ENCODE measurements at places on chromosomes 13 and 19.

- peak; percentile 97 for DNase-seq
These were observed 182.7 kb upstream of the TSC22D1 start for GRCh38 chr13:44758630-44759383.

DNA sequence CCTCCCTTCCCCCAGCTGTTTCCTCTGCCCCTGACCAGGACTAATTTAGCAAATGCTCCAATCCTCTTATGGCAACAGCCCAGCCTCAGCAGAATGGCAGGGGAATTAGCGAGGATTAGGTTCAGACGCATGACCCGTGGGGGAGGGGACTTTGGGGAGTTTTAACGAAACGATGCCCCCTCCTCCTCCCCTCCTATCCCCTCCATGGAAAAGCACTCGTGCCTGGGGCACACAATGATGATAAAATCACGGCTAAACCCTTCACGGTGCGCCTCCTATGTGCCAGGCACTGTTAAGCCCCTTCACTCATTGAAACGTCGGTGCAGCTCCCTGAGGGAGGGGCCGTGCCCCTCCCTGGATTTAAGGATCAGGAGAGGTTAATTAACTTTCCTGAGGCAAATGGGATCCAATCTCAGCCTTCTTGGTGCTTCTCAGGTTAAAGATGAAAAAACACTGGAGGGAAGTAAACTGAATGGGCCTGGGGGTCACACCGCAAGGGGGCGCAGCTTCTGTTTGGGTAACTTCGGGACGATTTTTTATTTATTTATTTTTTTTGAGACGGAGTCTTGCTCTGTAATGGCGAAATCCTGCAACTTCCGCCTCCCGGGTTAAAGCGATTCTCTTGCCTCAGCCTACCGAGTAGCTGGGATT lies 10.1 kb upstream of the TPRX2 start:
- DNase-seq: no peak

DNA sequence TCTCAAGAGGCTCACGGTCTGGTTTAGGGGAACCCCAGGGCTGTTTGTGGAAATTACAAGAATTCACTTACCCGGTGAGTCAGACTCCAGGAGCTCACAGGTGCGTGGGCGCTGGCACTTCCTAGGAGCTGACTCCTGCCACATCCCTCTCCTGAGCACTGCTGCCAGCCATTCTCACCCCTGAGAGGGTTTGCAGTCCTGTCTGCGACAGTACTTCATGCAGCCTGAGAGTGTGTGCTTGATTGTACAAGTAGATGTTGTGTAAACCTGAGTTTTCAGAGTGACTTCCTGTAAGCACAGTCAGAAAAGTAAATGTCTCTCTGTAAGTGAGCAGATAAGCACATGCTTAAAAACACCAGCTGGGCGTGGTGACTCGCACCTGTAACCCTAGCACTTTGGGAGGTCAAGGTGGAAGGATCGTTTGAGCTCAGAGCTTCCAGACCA lies 8.1 kb downstream of the MRPL4 start:
- no peak for DNase-seq

GRCh38 chr19:36420961-36421748 lies 2.7 kb upstream of the ZFP82 start:
- no peak for DNase-seq

GRCh38 chr13:58908019-58908679 lies 1255.6 kb downstream of the DIAPH3 start:
- no peak for DNase-seq

- DNase-seq: no peak
These were observed 12.7 kb upstream of the KIR2DL4 start for GRCh38 chr19:54790711-54791110.

- no peak for DNase-seq
These were observed at the start of gene ARHGEF1 for GRCh38 chr19:41882568-41883462. TSS of gene ARHGEF1 (plus strand) at chr19:41883184. CDS start at chr19:41888083, 4,899 bp downstream.

DNA sequence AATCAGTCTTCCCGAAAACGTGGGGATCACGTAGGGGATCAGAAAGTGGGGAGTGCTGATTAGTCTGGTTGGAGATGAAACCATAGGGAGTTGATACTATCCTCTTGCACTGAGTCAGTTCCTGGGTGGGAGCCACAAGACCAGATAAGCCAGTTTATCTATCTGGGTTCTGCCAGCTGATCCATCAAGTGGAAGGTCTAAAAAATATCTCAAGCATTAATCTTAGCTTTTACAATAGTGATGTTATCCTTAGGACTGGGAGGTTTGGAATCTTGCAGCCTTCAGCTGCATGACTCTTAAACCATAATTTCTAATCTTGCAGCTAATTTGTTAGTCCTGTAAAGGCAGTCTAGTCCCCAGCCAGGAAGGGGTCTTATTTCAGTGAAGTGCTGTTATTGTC lies 2474.2 kb downstream of the PCDH9 start:
- DNase-seq: no peak

GRCh38 chr19:1037621-1038064 lies 2.3 kb upstream of the ABCA7 start:
- DNase-seq: no peak

- DNase-seq: no peak
These were observed 942.2 kb downstream of the PCDH17 start for GRCh38 chr13:58573743-58574142.

GRCh38 chr13:43304945-43305344 lies 281.6 kb downstream of the DNAJC15 start:
- DNase-seq: peak; percentile 3

- DNase-seq: no peak
These were observed 128.2 kb downstream of the MZT1 start for GRCh38 chr13:72599178-72599743.

DNA sequence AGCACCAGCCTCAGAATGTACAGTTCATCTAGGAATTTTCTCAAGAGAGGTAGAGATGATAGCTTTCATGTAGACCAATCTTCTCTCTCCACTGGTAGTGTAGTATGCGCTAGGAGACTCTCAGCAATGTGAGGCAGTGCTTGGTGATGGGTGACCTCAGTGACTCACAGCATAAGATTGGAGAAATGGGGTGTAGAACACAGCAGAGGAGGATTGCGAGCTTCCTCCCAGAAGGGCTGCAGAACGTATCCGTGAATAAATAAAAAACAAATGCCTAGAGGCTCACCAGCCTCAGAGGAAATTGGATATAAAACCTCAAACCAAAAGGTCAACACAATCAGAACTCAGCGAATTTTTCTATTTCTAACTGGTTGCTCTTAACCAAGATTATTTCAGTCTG lies 182.9 kb upstream of the RXFP2 start:
- DNase-seq: peak; percentile 82

- no peak for DNase-seq
These were observed 24.0 kb upstream of the EIF3G start for GRCh38 chr19:10143681-10144080.

DNA sequence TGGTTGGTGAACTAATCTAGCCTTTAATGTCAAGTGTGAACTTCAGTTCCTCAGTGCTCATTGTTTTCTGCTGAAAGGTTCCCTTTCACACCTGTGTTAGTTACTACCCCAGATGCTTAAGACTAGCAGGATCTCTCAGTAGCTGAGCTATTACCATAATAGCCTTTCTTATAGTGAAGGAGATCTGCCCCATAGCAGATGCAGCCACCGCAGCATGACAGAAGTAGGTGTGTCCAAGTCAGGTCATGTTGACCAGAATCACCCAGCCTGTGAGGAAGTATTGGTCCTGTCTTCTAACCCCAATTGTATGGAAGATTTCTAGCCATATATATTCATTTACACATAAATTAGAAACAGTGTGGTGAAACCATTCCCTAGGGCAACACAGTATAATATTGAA lies 37.3 kb downstream of the ZAR1L start:
- DNase-seq: no peak

DNA sequence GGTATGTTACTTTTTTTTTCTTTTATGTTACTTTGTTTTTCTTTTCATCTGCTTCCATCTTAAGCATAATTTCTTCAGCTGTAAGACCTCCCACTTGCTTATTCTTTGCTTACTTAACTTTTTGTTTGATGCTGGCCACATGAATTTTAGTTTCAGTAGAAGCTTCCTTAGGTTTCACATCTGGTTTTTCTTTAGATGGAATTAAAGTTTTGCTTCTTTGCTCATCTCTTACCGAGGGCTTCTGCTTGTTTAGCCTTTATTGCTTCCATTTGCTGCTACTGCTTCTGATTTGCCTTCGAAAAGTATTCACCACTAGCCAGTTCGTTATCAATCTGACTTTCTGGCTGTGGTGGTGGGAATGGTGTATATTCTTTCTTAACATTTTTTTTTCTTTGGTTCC lies 90.9 kb downstream of the GJA3 start:
- no peak for DNase-seq

DNA sequence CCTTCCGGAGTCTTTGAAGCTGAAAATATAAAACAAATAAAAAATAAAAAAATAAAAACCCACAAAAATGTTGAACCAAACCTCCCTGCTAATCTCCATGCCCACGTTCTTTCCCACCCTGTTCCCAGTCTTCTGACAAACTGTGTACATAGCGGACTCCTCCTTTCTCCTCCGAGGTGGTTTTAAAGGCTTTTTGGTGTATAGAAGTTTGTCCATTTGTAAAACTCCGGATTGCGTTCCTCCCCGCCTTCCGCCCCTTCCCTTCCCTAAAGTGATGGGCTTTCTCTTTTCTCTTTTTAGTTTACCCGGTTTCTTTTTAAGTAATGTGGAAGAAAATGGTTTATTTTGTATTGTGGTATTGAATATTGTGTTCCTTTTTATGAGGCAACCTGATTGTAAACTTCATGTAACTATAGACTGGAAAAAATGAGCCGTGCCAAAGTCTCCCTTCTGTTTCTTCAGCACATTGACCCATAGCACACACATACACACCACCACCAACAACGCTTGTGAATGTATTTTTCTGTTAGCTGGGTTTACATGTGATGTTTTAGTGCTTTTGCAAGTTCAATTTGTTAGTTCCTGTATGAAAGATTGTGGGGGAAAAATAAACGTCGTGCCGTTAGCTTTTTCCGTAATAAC lies 4.4 kb downstream of the ZIC2 start:
- DNase-seq: no peak

DNA sequence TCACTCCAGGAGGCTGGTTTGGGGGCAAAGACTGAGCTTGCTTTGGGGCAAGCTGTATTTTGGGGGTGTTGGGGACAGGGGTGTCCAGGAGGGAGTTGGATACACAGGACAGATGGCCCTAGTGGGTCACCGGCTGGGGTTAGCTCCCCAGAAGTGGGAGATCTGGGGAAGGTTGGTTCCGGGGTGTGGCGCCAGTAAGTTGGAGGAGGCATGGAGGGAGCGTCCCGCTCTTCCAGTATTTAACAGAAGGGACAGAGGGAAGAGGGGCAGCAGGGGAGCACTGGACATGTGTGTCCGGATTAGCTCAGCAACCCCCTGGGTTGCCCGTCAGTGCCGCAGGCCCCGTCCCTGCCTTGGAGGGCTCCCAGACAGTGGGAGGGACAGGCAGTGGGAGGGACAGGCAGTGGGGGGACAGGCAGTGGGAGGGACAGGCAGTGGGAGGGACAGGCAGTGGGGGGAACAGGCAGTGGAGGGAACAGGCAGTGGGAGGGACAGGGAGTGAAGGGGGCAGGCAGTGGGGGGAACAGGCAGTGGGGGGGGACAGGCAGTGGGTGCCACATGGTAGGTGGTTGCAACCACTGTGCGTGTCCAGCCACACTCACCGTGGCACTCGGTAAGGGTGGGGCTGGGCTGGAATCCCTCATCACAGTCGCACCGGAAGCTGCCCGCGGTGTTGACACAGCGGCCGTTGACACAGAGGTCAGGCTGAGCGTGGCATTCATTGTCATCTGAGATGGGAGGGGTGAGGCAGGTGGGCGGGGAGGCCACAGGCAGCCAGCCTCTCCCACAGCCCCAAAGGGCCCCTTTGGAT lies 33.2 kb downstream of the CCL25 start:
- DNase-seq: no peak

DNA sequence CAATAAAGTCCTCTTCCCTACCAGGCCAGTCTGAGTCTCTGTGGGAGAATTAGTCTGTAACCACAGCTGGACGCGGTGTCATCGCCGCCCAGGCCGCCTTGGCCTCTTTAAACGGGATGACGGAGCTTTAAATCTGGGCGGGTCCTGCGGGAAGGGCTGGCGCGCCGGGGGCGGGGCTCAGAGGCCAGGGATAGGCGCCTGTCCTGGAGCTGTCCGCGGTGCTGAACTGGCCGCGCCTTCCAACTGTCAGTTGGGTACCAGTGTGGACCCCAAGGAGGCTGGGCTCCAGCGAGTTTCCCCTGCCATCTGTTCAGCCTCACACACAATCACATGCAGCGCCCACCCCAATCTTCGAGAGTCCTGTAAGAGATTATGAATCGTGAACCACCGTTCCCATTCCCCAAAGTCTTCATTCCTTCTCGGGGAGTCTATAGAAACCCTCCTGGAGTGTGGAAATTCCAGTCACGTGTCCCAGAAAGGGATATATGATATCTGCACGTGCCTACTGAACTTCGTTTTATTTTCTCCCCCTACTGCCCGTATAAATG lies 11.5 kb downstream of the APLP1 start:
- DNase-seq: peak; percentile 86

- DNase-seq: no peak
These were observed 11.3 kb downstream of the DDX39A start for GRCh38 chr19:14407605-14408484.

DNA sequence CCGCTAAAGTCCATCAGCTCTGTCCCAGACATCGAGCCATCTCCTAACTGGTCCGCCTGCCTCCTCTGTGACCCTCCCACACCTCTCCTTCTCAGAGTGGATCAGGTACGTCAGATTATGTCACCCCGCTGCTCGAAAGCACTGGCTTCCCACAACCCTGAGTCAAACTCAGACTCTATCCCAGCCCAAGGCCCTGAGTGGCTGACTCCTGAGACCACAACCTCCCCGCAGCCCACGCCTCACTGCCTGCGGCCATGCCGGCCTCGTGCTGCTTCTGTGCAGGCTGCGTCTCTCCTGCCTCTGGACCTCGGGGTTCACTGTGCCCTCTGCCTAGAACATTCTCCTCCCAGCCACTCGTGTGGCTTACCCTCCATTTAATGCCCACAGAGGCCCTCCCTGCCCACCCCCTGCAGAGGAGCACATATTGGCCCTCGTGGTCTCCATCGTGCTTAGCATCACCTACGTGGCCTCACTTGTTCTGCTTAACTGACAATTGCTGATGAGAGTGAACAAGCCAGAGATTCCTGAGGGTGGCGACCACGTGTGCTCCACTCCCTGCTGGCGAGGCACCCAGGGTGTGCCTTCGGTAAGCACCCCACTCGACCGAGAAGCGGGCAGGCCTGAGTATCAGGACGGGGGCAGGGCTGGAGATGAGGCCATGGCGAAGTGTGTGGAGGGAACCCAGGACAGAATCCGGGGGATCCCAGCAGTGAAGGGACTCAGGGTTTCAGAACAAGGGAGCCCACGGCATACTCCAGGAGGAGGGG lies 13.5 kb upstream of the FKRP start:
- no peak for DNase-seq

GRCh38 chr13:78168981-78169380 lies 250.3 kb upstream of the EDNRB start:
- DNase-seq: no peak

DNA sequence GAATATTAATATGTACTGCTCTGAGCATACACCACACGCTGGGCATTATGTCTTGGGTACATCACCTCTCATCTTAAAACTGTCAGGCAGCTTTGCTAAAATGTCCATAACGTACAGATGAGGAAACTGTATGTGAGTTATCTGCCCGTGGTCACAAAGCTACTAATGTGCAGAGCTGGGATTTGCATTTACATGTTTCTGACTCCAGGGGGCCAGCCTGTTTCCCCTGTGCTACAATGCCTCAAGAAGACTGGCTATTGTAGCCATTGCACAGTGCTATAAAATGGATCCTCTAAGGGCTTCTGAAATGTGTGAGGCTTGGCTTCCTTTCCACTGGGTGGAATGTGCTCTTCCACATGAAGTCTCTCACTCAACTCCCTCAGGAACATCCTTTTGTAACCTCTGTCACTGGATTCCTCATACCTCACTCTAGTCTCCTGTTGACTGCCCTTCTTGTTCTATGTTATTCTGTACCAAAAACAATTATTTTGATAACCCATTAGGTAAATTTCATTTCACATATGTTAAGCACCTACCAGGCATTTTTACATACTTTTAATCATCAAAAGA lies 95.6 kb upstream of the HTR2A start:
- DNase-seq: peak; percentile 34
